ENCODE measurements at places on chromosomes 3 and 15. TPM values are rescaled to one million over a fixed set of nuclear protein-coding genes. Genes with fewer than 3 reads are reported as not detected.

ABCF3 gene
- 63.6 TPM for total RNA-seq

EPHB3 gene
- total RNA-seq: 6.3 TPM

GRCh38 chr3:54447427-54447826 lies 325.1 kb downstream of the CACNA2D3 start:
- no peak overlapping the region for H3K27ac ChIP-seq
- peaks cover 7% of the 10 kb centered on the region for H3K4me1 ChIP-seq
- H3K36me3 ChIP-seq: no peaks in the 10 kb centered on the region
- no peak for DNase-seq
- no peaks in the 10 kb centered on the region for H3K27me3 ChIP-seq

CNTN4 gene
- total RNA-seq: not detected

- peaks cover 32% of the 10 kb centered on the region for H3K36me3 ChIP-seq
- peaks cover 76% of the 10 kb centered on the region for H3K4me1 ChIP-seq
- no peaks in the 10 kb centered on the region for H3K27me3 ChIP-seq
- no peak overlapping the region for H3K4me3 ChIP-seq
- no peak for DNase-seq
Measured at GRCh38 chr15:70078578-70079417, 18.9 kb downstream of the TLE3 start.

DNA sequence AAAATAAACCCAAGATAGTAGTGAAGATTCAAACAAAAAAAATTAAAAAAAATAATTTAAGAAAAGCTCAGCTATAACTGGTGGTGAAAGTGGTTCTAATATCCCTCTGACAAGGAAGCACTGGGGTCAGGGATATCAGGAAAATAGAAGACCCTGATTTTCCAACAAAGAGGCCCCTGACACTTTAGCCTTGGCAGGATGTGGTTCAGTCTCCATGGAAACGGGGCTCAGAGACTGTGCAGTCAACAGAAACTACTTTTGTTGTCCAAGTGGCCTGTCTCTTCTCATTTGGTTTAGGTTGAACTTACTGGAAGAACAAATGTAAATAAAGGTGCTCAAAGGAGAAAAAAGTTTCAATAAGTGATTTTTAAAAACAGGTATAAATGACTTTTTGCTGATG lies 27.2 kb downstream of the INTS14 start:
- no peak for DNase-seq
- H3K36me3 ChIP-seq: peaks cover 60% of the 10 kb centered on the region
- H3K27me3 ChIP-seq: no peaks in the 10 kb centered on the region
- no peak overlapping the region for H3K27ac ChIP-seq
- no peak overlapping the region for H3K4me3 ChIP-seq
- peaks cover 10% of the 10 kb centered on the region for H3K4me1 ChIP-seq

- peaks cover 1% of the 10 kb centered on the region for H3K36me3 ChIP-seq
- DNase-seq: no peak
- H3K27ac ChIP-seq: no peak overlapping the region
Measured at GRCh38 chr15:38004218-38004861, 69.9 kb downstream of the TMCO5A start.

GRCh38 chr15:65856821-65857455 lies 12.4 kb upstream of the RAB11A start:
- H3K4me3 ChIP-seq: no peak overlapping the region
- no peak overlapping the region for H3K27ac ChIP-seq
- H3K4me1 ChIP-seq: peaks cover 16% of the 10 kb centered on the region
- DNase-seq: peak; percentile 83

All from WTC11 (cell line).